Lower leg skin (tissue), 4 donors: ENCODE measurements at places on chromosomes 13 and 19. TPM values are rescaled to one million over a fixed set of nuclear protein-coding genes. Genes with fewer than 3 reads are reported as not detected.

- DNase-seq, result no peak
Measured at GRCh38 chr13:110214637-110215036, 92.3 kb downstream of the COL4A1 start.

- DNase-seq, result no peak
Measured at GRCh38 chr19:7744871-7745650, 2.3 kb downstream of the CD209 start.

GRCh38 chr19:37227996-37228395, 10.0 kb downstream of the ZNF383 start:
- DNase-seq, result no peak

- DNase-seq, result no peak
Measured at GRCh38 chr19:4556597-4557127, 2.8 kb downstream of the SEMA6B start.

GRCh38 chr13:107375701-107376340, 807.9 kb upstream of the ARGLU1 start:
- no peak for DNase-seq

- no peak for DNase-seq
Measured at GRCh38 chr19:27824108-27824507, 1388.8 kb downstream of the UQCRFS1 start.

DNA sequence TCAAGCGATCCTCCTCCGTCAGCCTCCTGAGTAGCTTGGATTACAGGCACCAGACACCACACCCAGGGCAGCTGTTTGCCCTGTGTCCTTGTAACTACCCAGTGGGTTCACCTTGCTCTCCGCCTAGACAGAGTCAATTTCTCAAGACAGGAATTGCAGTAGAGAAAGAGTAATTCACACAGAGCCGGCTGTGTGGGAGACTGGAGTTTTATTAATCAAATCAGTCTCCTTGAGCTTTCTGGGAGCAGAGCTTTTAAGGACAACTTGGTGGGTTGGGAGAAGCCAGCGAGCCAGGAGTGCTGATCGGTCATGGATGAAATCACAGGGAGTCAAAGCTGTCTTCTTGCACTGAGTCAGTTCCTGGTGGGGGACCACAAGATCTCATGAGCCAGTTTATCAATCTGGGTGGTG, 20.6 kb upstream of the ADGRE1 start:
- no peak for DNase-seq

MAP4K1 gene
- 9.8 TPM for total RNA-seq

FFAR2 gene
- total RNA-seq, result 1.1 TPM

PROZ gene
- not detected for total RNA-seq
